ENCODE measurements at places on chromosomes 5 and 9.

DNA sequence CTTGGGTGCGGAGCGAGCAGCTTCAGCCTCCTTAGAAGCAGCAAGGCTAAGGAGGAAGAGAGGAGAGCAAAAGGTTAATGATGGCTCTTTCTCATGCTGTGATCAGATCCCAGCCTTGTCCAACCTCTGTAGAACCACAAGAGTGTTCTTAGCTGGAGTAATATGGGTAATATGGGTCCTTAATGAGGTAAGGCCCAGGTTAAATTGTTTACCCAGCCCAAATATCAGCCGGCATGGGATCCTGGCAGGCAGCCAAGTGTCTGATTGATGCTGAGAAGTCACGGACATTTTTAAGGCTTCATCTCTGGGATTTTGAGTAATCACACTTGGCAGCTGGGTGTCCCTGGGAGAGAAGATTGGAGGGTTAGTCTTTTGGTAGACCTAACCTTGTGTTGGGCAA is 32.3 kb downstream of the GLRA1 start:
- DNase-seq: no peak

DNA sequence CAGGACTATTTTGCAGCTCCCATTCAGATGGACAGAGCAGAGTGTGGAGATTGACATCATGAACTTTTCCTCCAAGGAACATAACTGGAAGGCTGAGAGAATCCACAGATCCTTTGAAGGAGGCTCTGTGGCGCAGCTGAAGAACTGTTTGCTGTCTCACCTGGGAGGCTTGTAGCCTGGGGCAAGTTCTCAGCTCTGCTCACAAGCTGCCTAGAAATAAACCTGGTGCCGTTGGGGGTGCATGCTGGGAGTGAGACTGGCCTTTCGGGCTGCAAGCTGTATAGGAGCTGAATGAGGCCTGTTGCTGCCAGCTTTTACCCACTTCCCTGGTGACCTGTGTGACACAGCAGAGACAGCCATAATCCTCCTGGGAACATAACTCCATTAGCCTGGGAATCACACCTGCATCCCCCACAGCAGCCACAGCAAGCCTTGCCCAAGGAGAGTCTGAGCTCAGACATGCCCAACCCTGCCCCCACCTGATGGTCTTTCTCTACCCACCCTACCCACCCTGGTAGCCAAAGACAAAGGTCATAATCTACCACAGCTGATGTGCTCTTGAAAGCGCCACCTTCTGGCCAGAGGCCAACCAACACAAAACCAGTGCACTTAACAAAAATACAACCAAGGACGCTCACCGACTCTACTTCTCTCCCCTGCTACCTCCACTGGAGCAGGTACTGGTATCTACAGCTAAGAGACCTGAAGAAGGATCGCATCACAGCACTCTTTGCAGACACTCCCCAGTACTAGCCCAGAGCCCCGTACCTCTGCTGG is 205.1 kb upstream of the MRPS30 start:
- DNase-seq: no peak

DNA sequence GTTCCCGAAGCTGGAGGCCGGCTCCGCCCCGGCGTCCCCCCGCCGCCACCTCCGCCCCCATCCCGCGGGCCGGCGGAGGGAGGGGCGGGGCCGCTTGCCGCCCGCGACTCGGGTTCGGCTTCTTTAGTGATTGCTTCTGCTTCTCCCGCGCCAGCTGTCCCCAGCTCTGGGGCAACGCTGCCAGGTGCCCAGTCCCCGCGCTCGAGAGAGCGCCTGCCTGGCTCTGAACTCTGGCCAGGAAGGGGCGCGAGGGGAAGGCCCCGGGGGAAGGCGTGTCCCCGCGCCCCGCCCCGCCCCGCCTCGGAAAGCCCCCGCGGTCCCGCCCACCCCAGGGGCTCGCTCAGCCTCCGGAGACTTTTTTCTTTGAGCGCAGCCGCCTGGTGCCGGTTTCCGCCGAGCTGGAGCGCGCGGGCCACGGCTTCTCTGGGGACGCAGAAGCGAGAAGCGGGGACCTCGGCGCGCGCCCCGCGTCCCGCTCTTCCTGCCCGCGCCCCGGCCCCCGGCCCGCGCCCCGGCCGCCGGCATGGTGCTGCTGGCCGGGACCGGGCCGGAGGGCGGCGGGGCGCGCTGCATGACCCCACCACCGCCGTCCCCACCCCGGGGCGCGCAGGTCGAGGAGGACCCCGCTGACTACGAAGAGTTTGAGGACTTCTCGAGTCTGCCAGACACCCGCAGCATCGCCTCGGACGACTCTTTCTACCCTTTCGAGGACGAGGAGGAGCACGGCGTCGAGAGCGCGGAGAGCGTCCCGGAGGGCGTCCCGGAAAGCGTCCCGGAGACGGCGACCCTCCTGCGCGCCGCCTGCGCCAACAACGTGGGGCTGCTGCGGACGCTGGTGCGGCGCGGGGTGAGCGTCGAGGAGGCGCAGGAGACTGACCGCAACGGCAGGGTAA is at the start of gene ANKRD33B:
TSS of gene ANKRD33B (plus strand) at position 126 of the 893 bp plus-strand sequence. CDS start at position 524, 398 bp downstream.
- peak; percentile 78 for DNase-seq

DNA sequence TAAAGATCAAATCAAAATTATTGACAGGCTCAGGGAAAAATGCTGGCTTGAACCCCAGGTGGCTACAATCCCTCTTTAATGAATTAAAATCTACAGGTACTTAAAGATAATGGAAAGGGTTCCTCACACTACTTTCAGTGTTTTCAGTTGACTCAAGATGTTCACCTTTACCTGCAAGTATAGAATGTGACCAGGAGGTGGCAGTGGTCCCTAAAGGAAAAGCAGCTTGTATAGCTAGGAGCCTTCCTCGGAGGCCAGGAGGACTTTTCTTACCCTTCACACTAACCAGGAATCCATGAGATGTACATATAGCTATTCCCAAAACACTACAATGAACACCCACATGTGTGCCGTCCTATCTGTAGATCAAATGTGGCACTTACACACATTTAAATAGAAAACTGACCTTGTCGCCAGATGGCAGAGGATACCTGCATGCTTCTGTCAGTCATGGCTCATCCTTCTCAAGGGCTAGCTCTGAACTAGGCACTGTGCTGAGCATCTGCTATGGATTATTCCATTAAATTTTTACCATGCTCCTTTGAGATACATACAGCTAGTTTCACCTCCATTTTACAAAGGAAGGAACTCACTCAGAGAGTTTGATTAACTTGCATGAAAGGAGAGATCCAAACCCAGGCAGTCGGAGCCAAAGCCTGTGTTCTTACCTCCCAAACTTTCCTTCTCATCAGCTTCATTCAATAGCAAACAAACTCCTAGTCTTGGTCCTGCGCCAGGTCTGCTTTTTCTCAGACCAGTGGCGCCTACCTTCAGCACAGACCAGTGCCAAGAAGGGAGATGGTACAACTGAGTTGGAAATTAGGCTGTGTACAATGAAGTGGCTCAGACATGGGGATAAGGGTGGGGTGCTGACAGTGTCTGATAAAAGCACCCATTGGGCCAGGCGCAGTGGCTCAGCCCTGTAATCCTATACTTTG is 24.5 kb downstream of the C9orf152 start:
- DNase-seq: peak; percentile 64

DNA sequence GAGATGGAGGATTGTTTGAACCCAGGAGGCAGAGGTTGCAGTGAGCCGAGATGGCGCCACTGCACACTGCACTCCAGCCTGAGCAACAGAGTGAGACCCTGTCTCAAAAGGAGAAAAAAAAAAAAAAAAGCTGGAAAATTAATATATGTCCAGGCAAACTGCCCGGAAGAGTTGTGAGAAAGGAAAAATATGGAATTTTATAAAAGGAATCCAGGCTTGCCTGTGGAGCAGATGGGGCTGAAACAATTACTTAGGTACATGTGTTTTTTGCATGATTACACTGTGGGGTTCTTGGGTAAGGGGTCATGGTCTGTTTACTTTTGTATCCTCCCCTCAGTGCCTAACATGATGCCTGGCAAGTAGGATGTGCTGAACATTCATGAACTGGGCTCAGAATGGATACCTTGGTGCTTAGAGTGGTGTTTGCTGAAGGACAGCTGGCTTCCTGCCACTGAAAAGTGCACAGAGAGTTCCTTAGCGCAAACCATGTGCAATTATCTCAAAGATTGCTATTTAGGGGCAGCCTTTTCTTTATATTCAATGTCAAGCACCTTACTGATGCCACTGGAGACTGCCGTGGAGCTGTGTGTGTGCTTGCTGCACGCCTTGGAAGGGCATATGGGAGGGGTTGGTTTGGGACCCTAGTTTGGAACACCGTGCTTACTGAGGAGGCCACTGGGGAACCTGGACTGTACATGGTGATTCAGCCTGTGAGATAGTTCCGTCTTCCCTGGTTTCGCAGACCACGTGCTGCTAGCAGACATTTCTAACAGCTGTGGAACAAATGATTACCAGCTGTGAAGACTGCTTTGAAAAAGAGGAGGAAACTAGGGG is 78.4 kb downstream of the MAP1B start:
- DNase-seq: no peak

- no peak for DNase-seq
These were observed 41.5 kb upstream of the ANKH start for GRCh38 chr5:14913096-14913495.

GRCh38 chr5:61304590-61305381 is 27.3 kb upstream of the ZSWIM6 start:
- DNase-seq: no peak

DNA sequence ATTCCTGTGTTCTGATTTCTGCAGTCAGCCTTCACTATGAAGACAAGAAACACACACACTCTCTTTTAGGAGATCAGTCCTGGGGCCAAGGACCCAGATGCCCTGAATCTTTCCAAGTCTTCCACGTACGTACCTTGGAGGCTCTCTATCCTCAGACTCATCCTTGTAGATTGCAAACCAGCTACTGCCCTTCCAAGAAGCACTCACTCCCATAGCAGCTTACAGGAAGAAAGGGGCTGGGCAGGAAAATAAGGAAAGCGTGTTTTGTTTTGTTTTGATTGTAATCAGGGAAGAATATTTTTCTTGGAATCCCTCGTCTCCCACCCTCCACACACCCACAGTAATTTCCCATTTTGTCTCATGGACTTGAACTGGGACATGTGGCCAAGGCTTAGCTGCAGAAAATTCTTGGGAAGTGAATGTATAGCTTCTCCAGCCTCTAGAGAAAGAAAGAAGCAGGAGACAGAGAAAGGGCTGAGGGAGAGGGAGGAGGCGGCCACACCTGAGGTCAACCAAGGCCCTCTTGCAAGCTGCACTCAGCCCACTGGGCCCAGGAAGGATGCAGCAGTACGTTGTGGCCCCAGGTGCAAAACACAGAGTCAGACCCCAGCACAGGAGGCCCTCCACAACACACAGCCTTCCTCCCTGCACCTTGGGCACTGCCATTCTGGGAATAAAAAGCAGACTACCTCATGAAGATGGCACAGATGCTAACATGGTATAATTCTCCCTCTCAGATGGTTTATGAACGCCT is 29.9 kb downstream of the IRX2 start:
- DNase-seq: no peak

DNA sequence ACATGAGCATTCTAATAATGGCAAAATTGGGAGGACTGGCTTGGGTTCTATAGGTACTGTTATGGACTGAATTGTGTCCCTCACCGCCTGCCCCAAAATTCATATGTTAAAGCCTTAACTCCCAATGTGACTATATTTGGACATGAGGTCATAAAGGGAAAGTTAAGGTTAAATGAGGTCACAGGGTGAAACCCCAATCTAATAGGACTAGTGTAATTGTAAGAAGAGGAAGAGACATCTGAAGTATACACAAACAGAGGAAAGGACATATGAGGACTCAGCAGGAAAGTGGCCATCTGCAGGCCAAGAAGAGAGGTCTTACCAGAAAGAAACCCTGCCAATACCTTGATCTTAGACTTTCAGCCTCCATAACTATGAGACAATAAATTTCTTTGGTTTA is 23.1 kb downstream of the RNF180 start:
- DNase-seq: no peak

DNA sequence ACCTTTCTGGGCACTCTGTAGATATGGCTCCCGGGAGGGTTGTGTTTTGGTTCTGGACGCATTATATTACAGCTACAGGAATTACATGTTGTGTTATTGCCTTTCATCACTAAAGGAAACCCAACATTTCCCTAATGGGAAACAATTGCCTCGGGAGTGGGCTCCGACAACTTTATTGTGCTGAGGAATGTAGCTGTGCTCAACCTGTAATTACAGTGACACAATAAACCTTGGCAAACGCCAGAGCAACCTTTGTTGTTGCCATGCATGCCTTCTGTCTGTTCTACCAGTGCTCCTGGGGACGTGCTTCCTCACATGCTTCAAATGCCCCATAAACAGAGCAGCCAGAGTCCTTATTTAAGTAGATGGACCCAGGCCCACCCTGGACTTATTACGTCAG is 182.4 kb downstream of the DIRAS2 start:
- no peak for DNase-seq

DNA sequence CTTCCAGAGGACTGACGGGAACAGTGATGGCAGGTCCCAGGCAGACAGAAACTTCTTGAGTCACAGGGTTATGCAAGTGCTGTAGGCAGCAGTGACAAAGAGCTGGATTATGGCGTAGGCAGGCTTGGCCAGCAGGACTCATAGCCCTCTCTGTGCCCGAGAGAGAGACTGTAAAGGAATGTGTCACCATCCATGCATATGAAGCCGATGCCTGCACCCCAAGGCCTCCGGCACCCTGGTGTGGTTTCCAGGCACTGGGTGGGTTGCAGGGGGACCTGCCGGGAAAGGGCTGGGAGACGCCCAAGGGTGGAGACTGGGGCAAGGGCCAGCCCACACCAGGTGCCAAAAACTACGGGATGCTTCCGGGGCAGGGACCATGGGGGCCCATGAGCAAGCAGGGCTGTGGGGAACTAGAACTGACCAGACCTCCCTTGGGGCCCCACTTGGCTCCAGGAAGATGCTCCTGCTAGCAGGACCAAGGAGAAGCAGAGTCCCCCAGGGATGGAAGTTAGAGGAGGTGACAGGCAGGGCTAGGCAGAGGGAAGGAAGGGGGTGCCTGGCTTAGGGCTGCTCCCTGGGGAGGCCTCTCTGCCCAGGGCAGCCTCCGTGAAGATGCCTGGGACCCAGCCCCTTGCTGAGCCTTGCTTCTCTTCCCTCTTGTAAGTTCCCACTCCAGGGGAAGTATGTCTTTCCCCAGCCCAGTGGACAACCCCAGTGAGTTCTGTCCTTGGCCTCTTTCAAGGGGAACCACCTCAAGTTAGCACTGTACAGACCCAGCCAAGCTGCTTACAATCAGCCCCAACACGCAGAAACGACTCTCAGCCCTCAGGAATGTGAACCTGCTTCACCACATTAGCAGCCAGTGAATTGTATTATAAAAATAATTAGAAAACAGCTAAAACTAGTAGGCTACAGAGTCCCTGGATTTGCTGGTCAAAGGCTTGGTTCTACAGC is 10.5 kb upstream of the IPPK start:
- no peak for DNase-seq

DNA sequence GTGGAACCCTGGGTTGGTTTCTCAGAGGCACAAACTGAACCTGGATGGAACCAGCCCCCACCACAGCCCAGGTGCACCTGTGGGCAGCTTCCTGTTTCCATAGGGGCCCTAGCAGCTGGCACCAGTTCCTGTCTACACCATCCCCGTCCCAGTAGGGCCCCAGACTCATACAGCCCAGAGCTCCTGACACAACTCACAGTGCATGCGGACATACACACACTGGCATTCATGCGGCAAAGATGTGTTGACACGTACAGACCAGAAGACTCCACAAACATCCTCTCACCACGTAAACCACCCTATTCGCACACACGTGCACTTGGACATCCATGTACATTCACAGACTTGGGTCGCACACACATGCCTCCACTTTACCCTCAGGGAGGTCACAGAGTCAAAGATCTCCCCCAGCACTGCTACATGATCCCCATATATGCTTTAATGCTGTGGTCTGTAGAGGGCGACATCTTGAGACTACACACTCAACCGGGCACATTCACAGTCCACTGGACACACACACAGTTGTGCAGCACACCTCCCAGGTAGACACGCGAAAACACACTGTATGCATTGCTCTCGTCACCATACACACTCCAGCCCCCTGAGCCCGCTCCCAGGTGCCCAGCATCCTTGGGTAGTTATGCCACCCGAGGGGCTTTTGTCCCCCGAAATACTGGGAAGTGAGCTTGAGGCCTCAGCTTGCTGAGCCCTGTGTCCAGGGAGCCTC is 22.4 kb downstream of the CXXC5 start:
- DNase-seq: no peak

Data from activated naive CD4-positive, alpha-beta T cell treated with anti-CD3 and anti-CD28 coated beads, Interleukin-2, amount 50 U/mL, for 72 hours (primary cell).